Activated CD4-positive, CD25-positive, alpha-beta regulatory T cell treated with anti-CD3 and anti-CD28 coated beads, Interleukin-2, amount 50 U/mL, for 24 hours (primary cell): ENCODE measurements at places on chromosomes 7 and 10.
A peak's percentile ranks its signal among the peaks of the same experiment; 100 is the strongest.

- ATAC-seq, result peak; percentile 31
Observed at GRCh38 chr10:94402843-94403379, 570 bp downstream of the TBC1D12 start.

DNA sequence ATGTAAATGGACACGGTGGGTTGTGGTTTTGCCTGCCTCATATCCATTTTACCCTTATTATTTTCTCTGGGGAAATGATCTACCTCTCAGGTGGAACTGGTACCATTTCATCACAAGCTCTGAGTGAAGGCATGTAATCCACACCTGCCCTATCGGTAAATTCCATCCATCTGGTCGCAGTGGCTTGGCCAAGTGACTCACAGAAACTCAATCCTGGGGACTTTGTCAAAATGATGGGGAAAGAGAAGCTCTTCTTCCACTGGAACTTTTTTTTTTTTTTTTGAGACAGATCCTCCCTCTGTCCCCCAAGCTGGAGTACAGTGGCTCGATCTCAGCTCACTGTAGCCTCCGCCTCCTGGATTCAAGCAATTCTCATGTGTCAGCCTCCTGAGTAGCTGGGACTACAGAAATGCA lies 48.2 kb upstream of the ANKRD1 start:
- ATAC-seq, result no peak

- ATAC-seq, result no peak
Observed at GRCh38 chr7:114392686-114393085, 21.9 kb upstream of the FOXP2 start.

- no peak for ATAC-seq
Observed at GRCh38 chr10:110502072-110502845, 4.6 kb downstream of the DUSP5 start.

GRCh38 chr7:45625067-45625466 lies 50.9 kb downstream of the ADCY1 start:
- ATAC-seq, result no peak

- no peak for ATAC-seq
Observed at GRCh38 chr10:1361411-1362105, 305.4 kb downstream of the WDR37 start.
